NCI-H345 (cell line): ENCODE measurements at places on chromosomes 5 and 9.

DNA sequence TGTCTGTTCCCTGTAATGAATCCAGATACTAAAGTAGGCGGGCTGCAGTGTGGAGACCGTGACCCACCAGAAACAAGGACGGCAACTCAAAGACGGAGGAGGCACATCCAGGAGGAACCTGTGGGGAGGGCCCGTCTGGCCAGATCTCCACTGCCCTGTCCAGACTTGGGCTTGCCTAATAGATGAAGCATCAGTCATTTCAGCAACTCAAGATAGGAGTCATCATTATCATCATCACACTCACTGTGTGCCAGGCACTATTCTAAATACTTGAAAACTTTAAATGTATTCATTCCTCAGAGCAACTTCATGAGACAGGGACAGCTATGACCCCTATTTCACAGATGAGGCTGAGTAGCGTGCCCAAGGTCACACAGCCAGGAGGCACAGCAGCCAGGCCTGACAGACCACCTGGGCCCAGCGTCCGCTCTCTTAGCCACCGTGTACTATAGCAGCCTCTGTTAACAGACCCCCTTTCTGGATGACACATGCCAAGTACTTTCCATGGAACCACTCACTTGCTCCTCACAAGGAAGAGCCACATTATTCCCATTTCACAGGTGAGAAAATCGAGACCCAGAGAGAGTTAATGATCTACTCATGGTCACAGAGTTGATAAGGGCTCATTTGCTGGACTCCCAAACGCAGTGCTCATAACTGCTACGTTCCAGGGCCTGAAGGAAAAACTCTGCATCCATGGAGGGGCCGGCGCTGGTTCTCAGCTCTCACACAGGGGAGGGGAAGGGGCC lies 4.9 kb upstream of the IL4 start:
- DNase-seq, result no peak

DNA sequence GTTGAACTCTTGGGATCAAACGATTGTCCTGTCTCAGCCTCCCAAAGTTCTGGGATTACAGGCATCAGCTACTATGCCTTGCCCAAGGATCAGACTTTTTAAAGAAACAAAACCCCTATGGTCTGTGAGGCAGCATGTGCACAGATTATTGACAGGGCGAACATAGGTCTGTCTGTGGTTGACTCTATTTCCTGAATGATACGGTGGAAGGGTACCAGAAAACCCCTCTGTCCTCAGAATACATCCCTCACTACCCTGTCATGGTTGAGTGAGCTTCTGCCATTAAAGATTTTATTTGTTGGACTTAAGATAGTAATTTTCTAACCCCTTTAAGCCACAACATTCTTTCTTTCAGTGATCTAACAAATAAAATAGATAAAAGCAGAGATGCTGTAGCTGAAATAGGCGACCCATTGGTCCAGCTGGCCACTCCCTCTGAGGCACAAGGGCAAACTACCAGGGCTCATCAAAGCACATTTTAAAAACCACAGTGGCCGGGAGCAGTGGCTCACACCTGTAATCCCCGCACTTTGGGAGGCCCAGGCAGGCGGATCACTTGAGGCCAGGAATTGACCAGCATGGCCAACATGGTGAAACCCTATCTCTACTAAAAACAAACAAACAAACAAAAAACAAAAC lies 84.9 kb upstream of the ANKRD55 start:
- no peak for DNase-seq

DNA sequence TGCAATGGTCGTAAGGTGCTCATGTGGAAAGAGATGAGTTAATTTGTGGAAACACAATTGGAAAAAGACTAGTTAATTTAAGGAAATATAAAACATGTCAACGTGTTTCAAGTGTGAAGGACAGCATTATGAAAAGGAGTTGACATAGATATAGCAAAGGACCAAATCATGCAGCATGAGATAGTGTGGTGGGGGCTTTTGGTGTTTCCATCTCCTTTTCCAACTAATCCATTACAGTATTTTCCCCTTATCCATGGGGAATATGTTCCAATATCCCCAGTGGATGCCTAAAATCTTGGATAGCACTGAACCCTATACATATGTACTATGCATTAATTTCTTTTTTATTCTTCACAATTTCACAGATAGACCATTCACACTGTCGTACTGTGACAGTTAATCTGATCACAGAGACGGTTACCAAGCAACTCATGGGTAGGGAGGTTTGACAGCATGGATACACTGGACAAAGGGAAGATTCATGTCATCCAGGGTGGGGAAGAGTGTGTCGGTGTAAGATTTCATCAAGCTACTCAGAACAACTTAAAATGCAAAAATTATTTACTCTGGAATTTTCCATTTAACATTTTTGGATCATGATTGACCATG lies 238.6 kb downstream of the CDH12 start:
- DNase-seq, result no peak

- DNase-seq, result no peak
Measured at GRCh38 chr5:179771311-179771895, 22.4 kb upstream of the LTC4S start.

GRCh38 chr9:85040821-85041465 lies 371.4 kb downstream of the NTRK2 start:
- no peak for DNase-seq

GRCh38 chr5:148457183-148457620 lies 73.4 kb downstream of the FBXO38 start:
- no peak for DNase-seq

DNA sequence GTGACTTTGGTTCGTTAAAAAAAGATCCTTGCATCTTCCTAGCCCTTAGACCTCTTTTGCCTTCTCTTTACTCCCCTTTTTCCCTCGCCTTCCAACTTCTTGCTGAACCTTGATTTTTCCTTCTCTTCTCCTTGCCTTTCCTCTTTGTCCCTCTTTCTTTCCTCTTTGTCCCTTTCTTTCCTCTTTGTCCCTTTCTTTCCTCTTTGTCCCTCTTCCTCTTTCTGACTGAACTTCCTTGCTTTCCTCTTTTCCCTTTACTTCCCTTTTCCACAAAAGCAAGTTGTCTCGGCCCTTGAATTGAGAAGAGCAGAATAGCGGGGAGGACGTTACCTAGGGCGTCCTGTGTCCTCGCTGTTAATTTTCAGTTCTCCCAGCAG lies 1.4 kb upstream of the MLLT3 start:
- peak; percentile 28 for DNase-seq

DNA sequence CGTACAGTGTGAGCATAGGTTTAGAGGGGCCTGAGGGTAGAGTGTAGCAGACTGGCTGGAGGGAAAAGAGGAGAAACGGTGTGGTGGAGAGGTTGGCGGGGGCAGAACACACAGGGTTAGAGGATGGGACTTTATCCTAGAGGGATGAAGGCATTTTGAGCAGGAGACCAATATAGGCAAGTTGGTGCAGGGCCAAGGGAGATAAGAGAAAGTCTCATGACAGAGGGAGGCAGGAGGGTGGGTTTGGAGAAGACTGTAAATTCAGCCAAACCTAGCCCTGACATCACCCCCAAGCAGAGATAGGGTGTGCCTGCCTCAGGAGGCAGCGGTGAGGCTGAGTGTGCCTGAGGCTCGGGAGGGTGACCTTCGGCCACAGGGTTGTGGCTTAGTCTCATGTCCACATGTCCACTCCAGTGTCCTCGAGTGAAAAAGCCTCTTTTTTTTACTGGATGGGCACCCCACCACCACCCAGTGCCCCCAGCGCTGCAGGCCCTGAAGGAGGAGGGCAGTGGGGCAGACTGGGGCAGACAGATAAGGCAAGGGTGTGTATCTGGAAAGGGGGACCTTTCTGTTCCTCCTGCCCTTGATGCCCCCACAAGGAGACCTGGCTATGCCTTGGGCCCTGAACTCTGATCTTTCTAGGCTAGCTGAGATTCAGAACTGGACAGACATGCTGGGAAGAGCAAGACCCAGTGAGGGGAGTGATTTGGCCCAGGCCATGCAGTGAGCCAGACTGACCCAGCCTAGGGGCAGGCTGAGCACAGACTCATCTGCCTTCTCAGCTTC lies 108.7 kb downstream of the RGS3 start:
- no peak for DNase-seq

DNA sequence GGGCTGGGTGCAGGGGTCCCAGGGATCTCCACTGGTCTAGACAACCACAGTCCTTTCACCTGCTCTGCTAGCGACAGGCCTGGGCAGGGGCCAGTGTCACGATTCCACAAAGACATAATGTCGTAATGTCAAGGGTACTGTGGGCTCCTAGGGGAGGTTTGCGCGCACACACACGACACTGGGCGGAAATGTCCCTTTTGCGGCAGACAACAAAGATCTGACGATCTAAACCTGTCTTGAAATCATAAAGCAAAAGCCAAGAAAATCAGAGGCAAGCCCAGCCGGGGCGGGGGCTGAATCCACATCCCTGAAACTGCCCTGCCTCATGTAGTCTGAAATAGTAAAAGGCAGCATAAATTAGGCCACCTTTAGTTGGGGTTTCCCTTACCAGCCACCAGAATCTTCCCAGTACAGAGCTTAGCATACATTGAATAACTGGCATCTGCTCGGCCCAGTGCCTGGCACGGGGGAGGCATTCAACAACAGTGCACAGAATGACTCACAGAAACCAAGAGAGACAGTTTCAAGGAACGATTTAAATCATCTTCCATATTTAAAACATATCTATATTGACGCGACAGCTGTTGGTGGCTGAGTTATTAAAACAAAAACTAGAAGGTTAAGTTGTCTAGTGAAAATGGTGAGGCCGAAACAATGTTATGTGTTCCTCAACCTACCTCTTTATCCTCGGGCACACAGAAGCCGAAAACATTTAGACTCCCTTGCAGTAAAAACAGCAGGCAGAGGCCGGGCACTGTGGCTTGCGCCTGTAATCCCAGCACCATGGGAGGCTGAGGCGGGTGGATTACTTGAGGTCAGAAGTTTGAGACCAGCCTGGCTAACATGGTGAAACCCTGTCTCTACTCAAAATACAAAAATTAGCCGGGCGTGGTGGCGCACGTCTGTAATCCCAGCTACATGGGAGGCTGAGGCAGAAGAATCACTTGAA lies 151.0 kb downstream of the MYO10 start:
- DNase-seq, result no peak

DNA sequence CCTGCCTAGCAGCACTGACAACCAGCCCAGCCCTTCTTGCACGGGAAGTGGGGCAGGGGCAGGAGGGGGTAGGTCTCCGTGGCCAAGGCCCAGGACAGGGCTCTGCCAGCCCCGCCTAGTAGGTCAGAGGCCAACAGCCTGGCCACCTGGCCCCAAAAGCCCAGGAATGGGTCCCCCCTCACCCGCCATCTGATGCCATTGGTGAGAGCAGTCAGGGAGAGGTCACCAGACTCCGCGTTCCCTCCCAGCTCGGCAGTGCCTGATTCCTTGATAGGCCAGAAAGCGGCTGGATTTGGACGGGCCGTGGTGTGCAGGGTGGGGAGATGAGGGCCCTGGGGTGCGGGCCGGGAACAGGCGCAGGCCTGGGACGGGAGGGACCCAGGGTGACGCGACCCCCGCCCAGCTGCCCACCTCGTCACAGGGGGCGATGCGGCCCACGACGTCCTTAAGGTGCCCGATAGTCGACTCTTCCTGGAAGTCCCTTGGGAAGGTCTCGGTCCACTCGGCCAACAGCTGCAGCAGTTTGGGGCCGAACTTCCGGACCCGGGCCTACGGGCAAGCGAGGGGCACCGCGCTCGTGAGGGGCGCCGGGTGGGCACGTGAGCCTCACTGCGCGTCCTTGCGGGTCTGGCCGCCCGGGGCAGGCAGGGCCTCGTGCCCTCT lies 64.5 kb upstream of the RNF130 start:
- no peak for DNase-seq

- DNase-seq, result no peak
Measured at GRCh38 chr5:78727786-78728761, 79.5 kb upstream of the LHFPL2 start.

GRCh38 chr5:42621662-42622061 lies 135.0 kb upstream of the CCDC152 start:
- no peak for DNase-seq

GRCh38 chr9:12775679-12776512 lies 1.1 kb downstream of the LURAP1L start:
- DNase-seq, result peak; percentile 85

- DNase-seq, result no peak
Measured at GRCh38 chr9:83034587-83034986, 28.4 kb downstream of the RASEF start.

DNA sequence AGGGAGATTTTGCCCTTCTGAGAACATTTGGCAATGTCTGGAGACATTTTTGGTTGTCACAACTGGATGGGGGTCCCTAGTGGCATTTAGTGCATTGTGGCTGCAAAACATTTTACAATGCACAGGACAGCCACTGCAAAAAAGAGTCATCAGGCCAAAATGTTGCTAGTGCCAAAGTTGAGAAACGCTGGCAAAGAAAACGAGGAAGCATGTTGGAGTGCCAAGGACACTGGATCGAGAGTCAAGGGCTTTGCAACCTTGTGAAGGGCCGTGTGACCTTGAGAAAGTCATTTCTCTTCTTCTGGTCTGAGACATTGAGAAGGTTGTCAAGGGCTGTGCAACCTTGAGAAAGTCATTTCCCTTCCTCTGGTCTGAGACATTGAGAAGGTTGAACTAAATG lies 45.7 kb upstream of the FRRS1L start:
- no peak for DNase-seq

GRCh38 chr9:3863111-3863528 lies 337.3 kb upstream of the RFX3 start:
- DNase-seq, result no peak

- no peak for DNase-seq
Measured at GRCh38 chr9:81530310-81530810, 159.0 kb downstream of the TLE1 start.

GRCh38 chr9:126915846-126916543 lies 1.4 kb downstream of the RALGPS1 start:
- DNase-seq, result peak; percentile 30

- no peak for DNase-seq
Measured at GRCh38 chr9:86336058-86336457, 18.2 kb downstream of the TUT7 start.

DNA sequence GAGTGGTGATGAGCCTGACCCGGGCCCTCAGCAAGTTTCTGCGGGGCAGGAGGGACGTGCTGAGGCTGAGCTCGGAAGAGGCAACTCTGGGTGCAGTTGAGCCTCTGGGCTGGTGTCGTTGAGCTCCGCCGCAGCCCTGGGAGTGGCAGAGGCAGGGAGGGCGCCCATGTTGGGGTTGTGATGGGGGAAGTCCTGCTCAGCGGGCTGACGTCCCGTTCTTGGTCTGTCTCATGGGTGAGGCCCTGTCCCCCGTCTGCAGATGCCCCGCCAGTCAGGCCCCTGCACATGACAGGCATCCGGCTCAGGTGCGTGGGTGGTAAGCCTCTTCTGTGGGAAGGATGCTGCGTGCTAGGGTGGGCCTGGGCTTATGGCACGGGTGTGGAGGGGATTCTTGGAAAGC lies 64.3 kb downstream of the RXRA start:
- DNase-seq, result no peak

- DNase-seq, result no peak
Measured at GRCh38 chr5:86880344-86880743, 262.6 kb downstream of the COX7C start.

DNA sequence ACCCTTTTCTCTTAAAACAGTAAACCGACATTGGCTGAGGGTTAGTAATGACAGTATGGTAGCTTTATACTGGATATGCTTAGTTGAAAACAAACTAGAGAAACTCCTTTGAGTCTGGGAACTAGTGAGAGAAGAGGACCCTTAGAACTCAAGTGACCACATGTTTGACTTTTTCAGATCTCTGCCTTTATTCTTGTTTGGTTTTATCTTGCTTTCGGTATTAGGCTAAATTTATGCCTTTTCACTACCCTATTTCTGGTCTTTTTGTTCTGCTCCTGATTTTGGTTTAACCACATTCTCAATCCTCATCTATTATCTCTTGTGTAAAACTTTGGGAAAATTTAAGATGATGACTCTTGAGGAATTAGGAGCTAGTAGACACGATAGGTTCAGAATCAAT lies 11.0 kb downstream of the SNAPC3 start:
- no peak for DNase-seq
